ENCODE measurements at places on chromosomes 7 and 10.

- DNase-seq, result no peak
Observed at GRCh38 chr7:26556061-26556881, 264.6 kb downstream of the SNX10 start.

DNA sequence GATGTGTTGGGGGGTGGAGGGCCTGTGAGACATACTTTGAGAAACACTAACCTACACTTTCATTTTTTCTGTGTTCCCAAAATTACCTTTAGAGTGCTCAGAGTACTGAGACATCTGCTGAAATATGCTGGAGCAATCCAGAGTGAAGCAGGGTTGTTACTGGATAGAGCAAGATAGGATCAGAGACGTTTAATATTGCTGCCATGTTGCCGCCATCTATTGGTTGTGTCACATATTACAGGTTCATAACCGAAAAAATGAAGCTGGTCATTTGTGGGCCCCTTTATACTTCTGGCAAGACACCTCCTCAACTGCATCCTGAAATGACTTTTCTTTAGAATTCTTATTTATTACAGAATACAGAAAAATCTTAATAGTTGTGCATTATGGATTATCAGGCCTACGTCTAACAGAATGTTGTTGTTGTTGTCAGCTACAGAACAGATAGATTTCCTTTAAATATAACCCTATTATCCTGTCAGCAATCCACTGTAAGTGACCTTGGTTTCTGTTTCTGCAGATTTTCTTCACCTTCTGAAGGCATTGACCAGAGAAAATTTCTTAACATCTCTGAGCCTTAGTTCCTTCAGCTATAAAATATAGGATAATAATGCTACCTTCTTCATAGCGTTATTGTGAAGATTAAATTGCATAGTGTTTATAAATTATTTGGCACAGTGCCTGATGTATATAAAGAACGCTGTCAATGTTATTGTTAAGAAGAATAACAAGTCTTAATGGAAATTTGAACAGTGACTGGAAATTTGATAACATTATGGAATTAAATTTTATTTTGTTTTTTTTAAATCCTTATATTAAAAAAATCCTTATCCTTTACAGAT lies 16.2 kb upstream of the DLD start:
- DNase-seq, result peak; percentile 25

DNA sequence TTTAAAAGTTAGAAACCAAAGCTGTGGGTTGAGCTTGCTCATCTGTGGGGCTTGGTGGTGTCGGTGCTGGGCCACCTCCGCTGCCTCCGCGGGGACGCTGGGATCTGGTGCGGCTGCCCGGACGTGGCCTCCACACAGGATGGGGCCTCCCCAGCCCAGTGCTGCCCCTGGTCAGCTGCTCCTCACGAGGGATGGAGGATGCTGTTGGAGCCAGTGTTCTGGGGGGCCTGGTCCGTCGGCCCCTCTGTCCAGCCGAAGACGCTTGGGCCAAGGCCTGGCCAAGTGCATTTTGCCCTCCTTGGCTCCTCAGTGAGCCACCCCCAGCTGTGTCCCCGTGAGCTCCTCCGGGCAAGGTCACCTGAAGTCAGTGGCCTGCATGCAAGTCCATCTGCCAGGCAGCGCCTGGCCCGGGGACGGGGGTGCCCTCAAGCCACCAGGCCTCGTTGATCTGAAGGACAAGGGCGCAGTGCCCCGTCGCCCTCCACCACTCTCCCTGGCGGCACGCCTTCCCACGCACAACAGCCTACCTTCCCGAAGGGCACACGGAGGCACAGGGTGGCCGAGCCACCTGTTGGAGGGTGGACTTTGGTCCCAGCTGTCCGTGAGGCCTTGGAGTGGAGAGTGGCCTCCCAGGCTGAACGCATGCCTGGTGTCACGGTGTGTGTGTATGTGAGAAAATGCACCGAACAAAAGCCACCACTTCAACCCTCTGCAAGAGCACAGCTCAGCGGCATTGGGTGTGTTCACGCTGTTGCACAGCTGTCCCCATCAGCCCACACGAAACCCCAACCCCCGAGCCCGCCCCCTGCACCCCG lies 27.3 kb downstream of the KNDC1 start:
- DNase-seq, result no peak

GRCh38 chr7:71972534-71972933 lies 439.6 kb downstream of the CALN1 start:
- DNase-seq, result no peak

GRCh38 chr10:102508506-102508905 lies 4.7 kb downstream of the SUFU start:
- no peak for DNase-seq

DNA sequence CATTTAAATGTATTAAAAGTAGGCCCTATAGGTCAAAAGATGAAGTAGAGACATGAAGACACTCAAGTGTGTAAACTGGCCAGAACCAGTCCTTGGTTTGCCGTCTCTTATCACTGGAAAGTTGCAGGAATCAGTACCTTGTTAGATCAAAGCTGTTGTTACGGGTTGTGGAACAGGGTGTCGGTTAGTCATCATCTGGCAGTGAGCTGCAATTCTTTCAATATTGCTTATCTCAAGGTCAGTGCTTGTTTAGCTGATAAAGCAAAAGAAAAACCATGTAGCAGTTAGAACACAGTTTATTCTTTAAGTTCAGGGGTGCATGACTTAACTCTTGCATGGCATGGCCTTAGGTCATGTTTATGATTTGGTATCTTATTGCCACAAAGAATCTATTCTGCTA lies 10.0 kb upstream of the SLC13A1 start:
- DNase-seq, result no peak

- DNase-seq, result no peak
Observed at GRCh38 chr7:12756821-12757220, 69.4 kb downstream of the ARL4A start.

DNA sequence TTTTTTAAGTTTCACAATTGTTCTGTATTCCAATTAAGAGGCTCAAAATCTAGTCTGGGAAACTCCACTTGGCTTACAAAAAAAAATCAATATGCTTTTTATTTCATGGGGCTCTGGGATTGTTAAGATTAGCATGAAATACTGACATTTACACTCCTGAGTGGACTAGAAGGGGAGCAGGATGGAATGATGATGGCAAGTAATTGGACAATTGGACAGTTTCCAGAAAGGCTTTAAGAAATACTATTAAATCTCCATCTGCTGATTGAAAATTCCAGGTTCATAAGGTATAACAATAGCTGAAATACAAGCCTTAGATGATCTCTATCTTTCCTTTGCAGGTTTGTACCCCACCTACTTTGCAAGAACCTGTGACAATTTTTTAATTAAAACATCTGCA lies 184.4 kb downstream of the LRRTM3 start:
- no peak for DNase-seq

- DNase-seq, result no peak
Observed at GRCh38 chr10:52883996-52884871, 111.7 kb upstream of the MBL2 start.

- DNase-seq, result no peak
Observed at GRCh38 chr7:52944921-52945320, 90.5 kb upstream of the POM121L12 start.

DNA sequence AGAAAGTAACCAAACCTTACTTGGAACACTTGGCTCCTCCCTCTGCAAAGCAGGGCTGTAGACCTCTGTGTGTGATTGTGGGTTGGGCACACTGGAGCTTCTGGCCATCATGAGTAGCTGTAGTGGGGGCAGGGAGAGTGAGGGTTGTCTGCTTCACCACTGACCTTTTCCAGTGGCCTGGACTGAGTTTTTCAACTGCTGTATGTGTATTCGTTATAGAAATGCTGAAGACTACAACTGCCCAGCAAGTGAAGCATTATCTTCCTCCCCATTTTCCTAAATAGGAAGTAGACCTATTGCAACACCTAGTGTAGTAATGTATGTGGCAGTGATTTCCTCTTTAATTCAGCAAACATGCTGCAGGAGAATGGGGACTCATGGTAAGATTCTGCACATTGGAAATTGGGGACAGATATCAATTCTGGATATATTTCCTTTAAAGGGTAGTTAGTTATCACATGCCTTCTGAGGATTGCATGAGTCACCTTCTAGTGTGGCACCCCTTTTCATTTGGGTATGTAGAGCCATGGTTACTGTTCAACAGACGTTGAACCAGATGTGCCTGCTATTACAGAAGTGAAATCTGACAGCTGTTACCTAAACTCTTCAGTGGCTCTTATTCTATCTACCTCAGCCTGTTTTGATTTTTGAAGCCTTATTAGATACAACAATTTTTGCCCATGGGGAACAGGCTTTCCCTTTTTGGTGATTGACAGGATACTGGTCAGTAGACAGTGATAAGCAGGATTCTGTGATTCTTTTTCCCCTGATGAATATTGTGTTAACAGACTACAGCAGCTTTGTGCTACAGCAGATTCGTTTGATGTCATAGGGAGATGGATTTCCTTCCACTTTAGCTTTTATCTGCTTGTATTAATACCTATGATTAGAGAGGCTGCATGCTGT lies 130.9 kb downstream of the SND1 start:
- no peak for DNase-seq

DNA sequence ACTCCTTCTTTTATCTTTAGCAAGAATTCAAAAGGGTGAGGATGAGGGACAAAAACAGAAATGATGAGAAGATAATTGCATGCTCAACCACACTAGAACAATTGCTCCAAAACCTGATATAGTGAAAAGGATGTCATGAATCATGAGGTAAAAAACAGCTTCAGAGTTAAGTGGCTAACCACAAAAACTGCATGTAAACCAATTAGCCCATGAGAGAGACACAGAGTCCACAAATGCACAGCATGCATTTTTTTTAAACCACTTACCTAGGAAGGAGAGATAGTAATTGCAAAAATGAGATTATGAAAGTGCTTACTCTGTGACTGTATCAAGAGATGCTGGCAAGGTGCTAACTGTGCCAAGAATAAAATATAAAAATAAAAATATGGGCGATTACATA lies 132.9 kb downstream of the MBL2 start:
- DNase-seq, result no peak

GRCh38 chr7:93145354-93145753 lies 2.8 kb downstream of the SAMD9L start:
- DNase-seq, result no peak
